Left colon (tissue), 2 donors: ENCODE measurements at places on chromosomes 13 and 19. TPM values are rescaled to one million over a fixed set of nuclear protein-coding genes. Genes with fewer than 3 reads are reported as not detected.

The ZNF415 gene
- 6.1 TPM for total RNA-seq

The CRTC1 gene
- 10.2 TPM for total RNA-seq

DNA sequence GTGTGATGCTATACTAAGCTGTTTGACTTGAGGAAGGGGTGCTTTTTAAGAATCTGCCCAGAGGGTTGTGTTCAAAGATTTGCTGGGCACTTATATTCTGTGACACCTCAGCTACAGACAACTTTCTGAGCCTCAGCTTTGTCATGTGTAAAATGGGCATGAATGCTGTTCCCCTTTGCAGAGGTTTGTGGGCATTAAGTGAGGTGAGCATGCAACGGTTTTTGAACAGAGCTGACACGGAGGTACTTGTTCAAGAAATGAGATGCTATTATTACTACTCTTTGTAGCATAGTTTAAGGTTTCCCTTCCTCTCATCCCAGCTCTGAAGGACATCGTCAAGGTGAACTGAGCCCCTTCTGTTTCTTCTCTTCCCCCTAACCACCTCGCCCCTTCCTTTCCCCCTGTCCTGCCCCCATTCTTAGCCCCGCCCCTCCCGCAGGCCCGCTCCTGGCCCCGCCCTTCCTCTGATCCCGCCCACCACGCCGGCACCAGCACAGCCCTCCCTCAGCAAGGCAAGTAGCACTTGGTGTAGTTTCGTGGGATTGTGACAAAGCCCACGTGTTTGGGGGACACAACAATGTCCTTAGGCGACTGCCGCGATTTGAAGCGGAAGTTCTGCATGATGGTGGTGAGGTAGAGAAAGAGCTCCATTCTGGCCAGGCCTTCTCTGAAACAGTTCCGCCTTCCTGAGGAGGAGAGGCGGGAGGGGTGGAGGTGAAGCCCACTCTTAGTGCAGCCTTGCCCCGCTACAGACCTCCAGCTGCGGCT lies 26.1 kb upstream of the CYP2A7 start:
- no peak for DNase-seq

DNA sequence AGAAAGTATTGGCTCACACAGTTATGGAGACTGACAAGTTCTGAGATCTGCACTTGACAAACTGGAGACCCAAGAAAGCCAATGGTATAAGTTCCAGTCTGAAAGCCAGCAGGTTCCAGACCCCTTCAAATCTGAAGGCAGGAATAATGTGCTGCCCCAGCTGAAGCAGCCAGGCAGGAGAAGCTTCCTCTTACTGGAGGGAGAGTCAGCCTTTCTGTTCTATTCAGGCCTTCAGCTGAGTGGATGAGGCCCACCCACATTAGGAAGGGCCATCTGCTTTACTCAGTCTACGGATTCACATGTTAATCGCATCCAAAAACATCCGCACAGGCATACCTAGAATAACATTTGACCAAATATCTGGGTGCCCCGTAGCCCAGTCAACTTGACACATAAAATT lies 8.2 kb upstream of the VWA8 start:
- no peak for DNase-seq

GRCh38 chr19:48953141-48953540 lies 1.5 kb upstream of the BAX start:
- DNase-seq, result no peak

DNA sequence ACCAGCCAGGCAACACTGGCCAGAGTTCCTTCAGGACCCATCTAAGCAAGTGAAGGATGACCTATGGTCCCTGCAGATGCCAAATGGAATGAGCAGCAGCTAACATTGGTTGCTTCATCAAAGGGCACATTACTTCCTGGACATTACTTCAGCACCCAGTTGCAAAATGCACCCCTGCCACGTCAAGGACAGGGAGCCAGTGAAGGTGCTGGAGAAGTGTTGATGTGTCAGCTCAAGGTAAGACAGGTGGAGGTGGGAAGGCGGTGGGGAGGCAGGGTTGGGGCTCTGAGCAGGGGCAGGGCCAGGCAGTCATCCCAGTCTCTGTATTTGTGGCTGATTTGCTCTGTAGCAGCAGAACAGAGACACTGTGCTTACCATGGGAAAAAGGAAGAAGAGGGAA lies 14.6 kb downstream of the CSNK1A1L start:
- DNase-seq, result no peak

DNA sequence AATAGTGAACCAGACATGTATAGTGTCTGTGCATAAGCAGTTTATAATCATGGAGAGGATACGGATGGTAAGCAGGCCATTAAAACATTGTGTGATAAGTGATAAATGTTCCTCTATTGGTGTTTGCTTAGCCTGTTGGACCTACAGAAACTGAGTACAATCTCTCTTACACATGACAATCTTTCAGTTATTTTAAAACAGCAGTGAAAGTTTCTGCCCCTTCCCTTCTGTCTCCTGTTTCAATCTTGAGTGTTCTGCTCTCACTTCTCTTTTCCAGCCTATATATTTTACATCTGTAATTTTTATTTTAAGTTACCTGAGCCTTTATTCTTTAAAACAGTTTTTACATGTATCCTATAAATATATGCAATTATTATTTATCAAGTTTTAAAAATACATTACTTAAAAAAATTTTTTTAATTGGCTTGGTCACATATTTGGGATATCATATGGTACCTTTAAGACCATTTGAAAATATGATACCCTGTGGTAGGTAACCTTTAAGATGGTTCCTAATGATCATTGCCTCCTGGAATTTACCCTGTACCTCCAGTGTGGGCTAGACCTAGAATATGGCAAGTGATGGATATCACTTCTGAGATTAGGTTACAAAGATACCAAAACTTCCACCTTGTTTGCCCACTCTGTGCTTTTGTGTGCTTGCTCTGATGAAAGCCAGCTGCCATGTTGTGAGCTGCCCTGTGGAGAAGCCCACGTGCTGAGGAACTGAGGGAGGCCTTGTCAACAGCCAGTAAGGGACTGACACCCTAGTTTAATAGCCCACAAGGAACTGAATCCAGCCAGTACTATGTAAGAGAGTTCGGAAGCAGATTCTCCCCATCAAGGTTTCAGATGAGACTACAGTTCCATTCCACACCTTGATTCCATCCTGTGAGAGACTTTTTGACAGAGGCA lies 99.3 kb downstream of the DHRS12 start:
- DNase-seq, result no peak
